ENCODE measurements at places on chromosomes 6 and 20. TPM values are rescaled to one million over a fixed set of nuclear protein-coding genes. Genes with fewer than 3 reads are reported as not detected.
A peak's percentile ranks its signal among the peaks of the same experiment; 100 is the strongest.

GRCh38 chr20:17298171-17298570 is 71.3 kb downstream of the PCSK2 start:
- H3K27me3 ChIP-seq: no peaks in the 10 kb centered on the region
- no peak overlapping the region for H3K4me3 ChIP-seq
- H3K36me3 ChIP-seq: no peaks in the 10 kb centered on the region
- no peak for DNase-seq

- DNase-seq: no peak
- H3K4me3 ChIP-seq: no peak overlapping the region
- no peaks in the 10 kb centered on the region for H3K4me1 ChIP-seq
- no peaks in the 10 kb centered on the region for H3K36me3 ChIP-seq
- H3K27ac ChIP-seq: no peak overlapping the region
These were observed 27.3 kb downstream of the RAMACL start for GRCh38 chr6:166559211-166559610.

- H3K27ac ChIP-seq: no peak overlapping the region
- no peak for DNase-seq
- no peaks in the 10 kb centered on the region for H3K4me1 ChIP-seq
- no peaks in the 10 kb centered on the region for H3K27me3 ChIP-seq
- no peak overlapping the region for H3K4me3 ChIP-seq
These were observed 67.2 kb upstream of the TBC1D7 start for GRCh38 chr6:13395272-13396237.

The GGTLC1 gene
- total RNA-seq: not detected

- H3K4me3 ChIP-seq: no peak overlapping the region
- H3K4me1 ChIP-seq: no peaks in the 10 kb centered on the region
- H3K27ac ChIP-seq: no peak overlapping the region
- DNase-seq: no peak
- no peaks in the 10 kb centered on the region for H3K27me3 ChIP-seq
These were observed 133.2 kb upstream of the HDGFL1 start for GRCh38 chr6:22436134-22436533.

DNA sequence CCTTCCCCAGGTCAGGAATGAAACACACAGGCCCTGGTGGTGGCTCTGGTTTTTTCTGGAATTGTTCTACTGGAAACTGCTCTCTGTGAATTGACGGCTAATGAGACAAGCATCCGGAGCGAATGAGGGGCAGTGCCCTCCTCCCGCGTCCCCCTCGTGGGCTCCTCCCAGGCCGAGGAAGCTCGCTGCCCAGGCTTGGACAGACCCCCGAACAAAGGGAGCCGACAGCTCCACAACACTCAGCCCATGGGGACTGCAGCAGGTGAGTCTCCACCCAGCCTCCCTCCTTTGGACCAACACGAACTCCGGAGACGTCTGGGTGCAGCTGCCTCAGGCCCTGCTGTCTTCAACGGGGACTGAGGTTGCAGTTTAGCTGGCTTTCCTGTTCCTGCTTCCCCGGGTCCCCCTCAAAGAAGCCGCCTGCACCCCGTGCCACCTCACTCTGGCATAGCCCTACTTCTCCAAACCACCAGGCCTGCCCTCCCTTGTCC is 31.3 kb upstream of the AFDN start:
- H3K4me3 ChIP-seq: no peak overlapping the region
- H3K4me1 ChIP-seq: peaks cover 10% of the 10 kb centered on the region
- H3K27me3 ChIP-seq: no peaks in the 10 kb centered on the region

DNA sequence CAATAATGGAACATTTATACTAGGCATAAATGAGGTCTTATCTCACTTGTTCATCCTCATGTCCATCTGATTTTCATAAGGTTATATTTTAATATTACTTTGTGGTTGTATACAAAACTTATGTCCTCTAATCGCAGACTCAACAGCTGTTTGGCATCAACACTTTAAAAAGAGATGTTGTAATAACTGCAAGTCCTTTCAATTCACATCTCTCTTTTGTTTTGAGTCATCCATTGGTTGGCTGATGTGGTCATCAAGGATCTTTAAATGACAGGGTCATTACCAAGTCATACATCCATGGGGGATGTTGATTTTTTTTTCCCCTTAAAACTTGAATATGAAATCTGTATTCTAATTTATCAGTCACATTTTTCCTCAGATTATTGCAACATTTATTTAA is 299.4 kb upstream of the NRSN1 start:
- no peak overlapping the region for H3K27ac ChIP-seq
- H3K4me3 ChIP-seq: no peak overlapping the region
- no peak for DNase-seq
- no peaks in the 10 kb centered on the region for H3K27me3 ChIP-seq
- H3K4me1 ChIP-seq: no peaks in the 10 kb centered on the region
- H3K36me3 ChIP-seq: no peaks in the 10 kb centered on the region

The IPCEF1 gene
- total RNA-seq: 3.7 TPM

DNA sequence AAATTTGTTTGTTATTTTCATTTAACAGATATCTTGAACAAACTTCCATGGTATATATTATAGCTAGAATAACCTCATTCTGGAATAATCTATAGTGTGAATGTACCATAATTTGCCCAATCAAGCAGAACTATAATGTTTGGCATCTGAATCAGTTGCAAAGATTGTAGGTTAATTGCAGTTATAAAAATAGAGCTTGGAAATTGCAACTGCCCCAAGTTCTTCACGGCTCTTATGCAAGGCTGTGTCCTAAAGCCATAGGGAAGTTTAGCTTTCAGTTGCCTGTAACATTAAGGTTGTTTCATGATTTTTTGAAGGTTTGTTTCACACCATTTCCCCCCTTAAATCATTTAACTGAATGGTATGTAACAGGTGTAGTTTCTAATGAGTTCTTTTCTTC is 19.4 kb downstream of the NQO2 start:
- no peaks in the 10 kb centered on the region for H3K27me3 ChIP-seq
- no peak overlapping the region for H3K27ac ChIP-seq
- DNase-seq: no peak
- no peak overlapping the region for H3K4me3 ChIP-seq

The FNDC1 gene
- total RNA-seq: 0.33 TPM

The MYL9 gene
- total RNA-seq: 112 TPM

The APOBEC2 gene
- total RNA-seq: not detected

GRCh38 chr20:49330701-49331615 is 53.1 kb upstream of the ZNFX1 start:
- no peak overlapping the region for H3K27ac ChIP-seq
- no peak overlapping the region for H3K4me3 ChIP-seq
- H3K4me1 ChIP-seq: no peaks in the 10 kb centered on the region

DNA sequence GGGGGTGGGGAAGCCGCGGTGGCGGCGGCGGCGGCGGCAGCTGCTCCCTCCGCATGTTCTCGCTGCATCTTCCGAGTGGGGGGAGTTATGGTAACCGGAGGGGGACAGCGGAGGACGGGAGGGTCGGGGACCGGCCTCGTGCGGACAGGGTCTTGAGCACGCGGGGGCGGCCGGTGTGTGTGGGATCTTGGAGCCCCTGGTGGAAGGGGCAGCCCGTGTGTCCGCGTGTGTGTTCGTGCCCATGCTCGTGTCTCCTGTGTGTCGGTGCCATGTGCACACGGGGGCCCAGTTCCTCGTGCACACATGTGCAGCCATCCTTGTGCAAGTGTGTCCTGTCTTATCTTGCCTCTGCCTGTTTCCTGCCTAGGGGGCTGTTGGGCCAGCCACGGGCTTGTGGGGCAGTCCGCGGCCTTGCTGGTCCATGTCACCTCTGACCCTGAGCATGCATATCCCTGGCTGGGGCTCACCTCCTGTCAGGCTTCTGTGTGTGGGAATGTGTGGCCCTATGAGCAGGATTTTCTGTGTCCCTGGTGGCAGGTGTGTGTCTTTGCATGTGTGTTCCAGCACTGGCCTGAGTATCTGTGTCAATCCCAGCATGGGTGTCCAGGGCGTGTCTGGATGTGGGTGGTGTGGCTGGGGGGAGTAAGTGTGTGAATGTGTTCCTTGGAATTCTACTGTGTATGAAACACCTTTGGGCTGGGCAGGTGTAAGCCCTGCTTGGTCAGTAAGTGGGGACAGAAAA is 8.5 kb downstream of the SYNGAP1 start:
- DNase-seq: no peak
- peaks cover 11% of the 10 kb centered on the region for H3K4me1 ChIP-seq
- no peaks in the 10 kb centered on the region for H3K27me3 ChIP-seq
- no peaks in the 10 kb centered on the region for H3K36me3 ChIP-seq
- H3K27ac ChIP-seq: peak overlapping the region; percentile 97

The GATA5 gene
- total RNA-seq: not detected

DNA sequence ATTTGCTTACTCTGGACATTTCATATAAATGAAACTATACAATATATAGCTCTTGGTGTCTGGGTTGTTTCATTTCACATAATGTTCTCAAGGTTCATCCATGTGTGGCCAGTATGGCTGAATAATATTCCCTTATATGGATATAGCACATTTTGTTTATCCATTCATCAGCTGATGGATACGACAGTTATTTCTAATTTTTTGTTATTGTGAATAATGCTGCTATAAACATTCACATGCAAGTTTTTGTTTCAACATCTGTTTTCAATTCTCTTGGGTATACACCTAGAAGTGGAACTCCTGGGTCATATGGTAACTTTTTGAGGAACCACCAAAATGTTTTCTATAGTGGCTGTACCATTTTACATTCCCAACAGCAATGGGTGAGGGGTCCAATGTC is 101.1 kb downstream of the CDK19 start:
- no peak overlapping the region for H3K4me3 ChIP-seq
- no peak overlapping the region for H3K27ac ChIP-seq
- no peaks in the 10 kb centered on the region for H3K27me3 ChIP-seq
- DNase-seq: no peak

The UBD gene
- total RNA-seq: 0.80 TPM

DNA sequence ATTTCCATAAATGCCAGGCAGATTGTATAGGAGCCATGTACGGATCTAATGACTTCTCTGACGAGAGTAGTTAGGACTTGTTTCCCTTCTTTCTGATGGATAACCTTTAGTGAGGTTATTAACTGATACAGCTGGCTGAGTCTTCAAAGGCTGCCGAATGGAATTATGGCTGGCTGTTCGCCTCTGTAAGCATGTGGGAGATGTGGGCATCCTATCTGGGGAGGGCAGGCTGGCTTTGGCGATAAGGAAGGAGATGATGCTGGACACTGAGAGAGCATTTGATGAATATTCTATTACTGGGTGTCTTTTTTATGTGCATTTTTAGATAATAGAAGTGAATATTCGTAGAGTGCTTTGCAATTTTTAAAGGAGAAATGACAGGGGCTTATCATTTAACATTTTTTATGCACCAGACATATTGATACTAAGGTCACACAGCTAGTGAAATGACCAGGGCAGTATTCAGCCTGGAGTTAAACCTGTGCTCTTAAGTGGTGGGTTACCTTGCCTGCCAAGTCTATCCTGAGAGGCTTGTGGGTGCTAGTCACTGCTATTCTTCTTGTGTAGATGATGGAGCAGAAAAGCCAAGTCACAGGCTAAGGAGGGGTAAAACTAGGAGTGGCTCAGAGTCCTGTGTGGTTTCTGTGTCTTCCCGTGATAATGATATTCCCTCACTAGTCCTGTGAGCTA is 3.1 kb downstream of the PBOV1 start:
- no peak overlapping the region for H3K4me3 ChIP-seq
- H3K27ac ChIP-seq: no peak overlapping the region
- H3K36me3 ChIP-seq: no peaks in the 10 kb centered on the region
- no peaks in the 10 kb centered on the region for H3K27me3 ChIP-seq

DNA sequence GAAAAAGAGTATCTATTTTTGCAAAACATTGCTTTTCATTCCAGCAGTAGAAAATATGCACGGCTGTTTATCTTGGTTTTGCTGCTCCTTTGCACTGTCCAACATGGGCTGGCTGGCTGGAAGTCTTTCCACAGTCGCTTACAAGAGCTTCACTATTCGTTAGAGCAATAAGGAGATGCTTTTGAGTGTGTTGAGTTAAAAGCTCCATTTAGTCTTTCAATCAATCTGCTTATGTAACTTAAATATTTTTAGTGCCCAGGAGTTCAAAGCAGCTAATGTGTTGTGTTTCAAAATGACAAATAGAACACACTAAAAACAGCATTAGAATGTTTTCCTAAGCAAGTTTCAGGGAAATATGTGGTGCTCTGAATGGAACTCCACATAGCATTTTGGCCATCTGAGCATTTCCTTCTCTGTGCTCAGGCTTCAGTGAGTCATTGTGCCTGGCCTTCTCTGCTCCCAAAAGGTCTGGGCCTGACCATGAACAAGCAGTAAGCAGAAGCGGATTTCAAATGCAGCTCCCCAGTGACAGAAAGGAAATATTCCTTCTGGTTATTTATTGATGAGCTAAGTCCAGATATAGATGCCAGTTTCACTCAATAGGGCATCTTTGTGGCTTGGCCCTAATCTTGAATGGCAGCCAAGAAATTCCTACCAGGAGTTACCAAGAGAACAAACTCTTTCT is 580.3 kb downstream of the TENT5A start:
- DNase-seq: no peak
- H3K27ac ChIP-seq: peak overlapping the region; percentile 54
- H3K4me3 ChIP-seq: no peak overlapping the region
- no peaks in the 10 kb centered on the region for H3K36me3 ChIP-seq
- H3K4me1 ChIP-seq: no peaks in the 10 kb centered on the region
- H3K27me3 ChIP-seq: no peaks in the 10 kb centered on the region

DNA sequence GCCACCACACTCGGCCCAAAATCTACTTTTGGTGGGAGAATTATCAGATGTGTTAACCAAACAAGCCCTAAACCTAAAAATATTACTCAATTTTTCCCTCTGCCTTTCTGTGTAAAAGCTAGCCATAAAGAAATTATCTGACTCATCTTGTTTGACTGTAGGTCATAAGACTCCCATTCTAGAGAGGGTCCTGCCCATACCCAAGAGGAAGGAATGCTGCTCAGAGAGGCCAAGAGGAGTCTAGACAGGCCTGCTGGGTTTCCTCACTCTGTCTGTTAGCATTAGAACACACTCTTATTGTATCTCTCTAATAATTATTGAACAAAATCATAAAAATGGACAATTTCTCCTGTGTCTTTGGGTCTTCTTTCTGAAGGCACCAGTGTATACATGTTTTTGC is 26.1 kb downstream of the C6orf141 start:
- no peaks in the 10 kb centered on the region for H3K27me3 ChIP-seq
- DNase-seq: no peak
- no peak overlapping the region for H3K27ac ChIP-seq
- no peaks in the 10 kb centered on the region for H3K36me3 ChIP-seq

DNA sequence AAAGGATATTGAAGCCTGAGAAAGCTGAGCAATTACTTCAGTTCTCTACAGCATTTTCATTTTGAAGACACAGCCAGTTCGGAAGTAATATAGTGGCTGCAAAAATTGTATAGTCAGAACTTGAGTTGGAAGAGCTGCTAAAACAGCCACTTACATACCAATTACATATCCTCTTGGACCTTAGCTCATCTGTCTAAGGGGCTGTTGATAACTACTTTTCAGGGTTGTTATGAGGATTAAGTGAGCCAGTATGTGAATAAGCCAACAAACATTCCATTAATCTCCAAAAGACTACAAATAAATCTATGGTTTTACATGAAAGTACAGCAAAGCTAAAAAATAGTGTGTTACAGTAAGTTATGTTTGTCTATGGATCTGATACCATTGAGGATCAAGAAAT is 59.7 kb downstream of the TMEM200A start:
- H3K27me3 ChIP-seq: no peaks in the 10 kb centered on the region
- H3K27ac ChIP-seq: no peak overlapping the region
- no peaks in the 10 kb centered on the region for H3K36me3 ChIP-seq
- no peaks in the 10 kb centered on the region for H3K4me1 ChIP-seq
- DNase-seq: no peak
- no peak overlapping the region for H3K4me3 ChIP-seq

Measured in breast epithelium (tissue), 4 donors.